ENCODE measurements at places on chromosomes 3 and 15.

- no peak for DNase-seq
Observed at GRCh38 chr3:184590795-184591194, 29.2 kb downstream of the EPHB3 start.

DNA sequence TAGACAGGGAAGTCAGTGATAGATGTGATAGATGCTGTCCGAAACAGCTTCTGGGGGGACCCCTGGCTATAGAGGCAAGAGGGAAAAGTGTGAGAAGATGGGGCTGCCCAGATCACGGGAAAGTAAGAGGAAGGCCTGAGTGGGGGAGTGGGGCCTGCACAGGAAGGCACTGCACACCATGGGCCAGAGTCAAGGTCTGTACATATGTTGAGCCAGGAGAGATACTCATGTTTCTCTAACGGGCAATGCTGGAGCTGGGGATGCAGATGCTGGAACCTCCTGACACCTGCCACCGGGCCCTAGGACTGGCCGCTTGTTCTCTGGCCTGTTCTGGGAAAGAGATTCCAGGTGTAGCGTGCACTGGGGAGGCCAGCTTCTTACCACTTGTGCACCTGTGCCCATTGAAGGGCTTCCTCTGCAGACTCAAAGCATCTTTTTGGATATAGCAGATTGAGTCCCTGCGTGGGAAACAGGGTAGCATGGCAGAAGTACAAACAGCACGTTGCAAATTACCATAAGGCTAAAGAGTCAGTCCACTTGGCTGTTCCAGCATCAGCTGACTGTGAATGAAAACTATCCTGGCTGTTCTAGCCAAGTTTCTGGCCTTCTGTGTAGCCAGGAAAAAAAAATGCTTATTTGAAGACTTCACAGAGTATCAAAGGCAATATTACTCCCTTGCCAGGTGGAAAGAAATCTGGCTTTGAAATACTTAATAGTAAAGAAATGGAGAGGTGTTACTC, 77.1 kb upstream of the GSK3B start:
- no peak for DNase-seq

DNA sequence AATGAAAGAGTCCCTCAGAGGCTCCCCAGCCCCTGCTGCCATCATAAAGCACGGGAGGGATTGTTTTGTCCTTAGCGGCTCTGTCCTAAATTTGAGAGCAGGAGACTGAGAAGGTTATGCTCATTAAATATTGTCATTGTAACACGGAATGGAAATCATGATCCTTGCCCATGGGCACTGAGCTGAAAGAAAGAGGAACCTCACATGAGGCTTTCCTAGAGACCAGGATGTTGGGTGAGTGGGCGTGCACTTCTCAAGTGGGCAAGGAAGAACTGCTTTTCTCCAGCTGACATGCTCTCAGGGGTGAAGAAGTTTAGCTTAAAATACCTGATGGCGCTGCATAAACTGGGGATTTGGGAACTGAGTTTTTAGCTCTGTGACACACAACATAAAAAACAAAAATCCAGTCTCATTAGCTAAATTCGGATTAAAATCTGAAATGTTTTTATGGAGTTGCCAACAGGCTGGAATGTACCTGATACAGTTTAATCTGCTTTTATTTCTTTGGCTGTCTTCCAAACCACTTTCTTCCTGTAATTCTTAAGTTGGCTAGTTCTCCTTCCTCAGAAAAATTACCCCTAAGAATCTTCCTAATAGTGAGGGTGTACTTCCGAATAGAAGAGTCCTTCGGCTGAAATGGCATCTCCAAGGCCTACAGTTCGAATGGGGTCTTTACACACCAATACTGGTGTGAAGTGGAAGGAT, 31.7 kb downstream of the ADPGK start:
- DNase-seq, result no peak

GRCh38 chr3:52182196-52182595, 15.8 kb upstream of the ALAS1 start:
- no peak for DNase-seq

DNA sequence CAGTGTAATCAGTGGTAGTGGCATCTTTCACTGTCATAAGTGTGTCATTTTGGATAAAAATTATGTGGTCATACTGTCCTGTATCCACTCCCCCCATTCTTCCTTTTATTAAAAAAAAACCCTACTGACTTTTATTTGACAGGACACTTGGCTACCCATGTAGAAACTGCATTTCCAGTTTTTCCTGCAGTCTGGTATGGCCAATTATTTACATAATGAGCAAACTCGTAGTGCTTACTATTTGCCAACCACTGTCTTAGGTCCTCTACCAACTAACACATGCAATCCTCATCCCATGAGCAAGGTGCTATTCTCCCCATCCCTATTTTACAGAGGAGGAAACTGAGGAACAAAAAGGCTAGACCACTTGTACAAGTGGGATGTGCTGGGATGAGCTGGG, 129.1 kb downstream of the MECOM start:
- no peak for DNase-seq

GRCh38 chr15:52080706-52081392, 31.7 kb downstream of the BCL2L10 start:
- DNase-seq, result no peak

- no peak for DNase-seq
Observed at GRCh38 chr15:67114846-67115585, 49.6 kb downstream of the SMAD3 start.

- no peak for DNase-seq
Observed at GRCh38 chr15:29133321-29133720, 136.3 kb downstream of the NSMCE3 start.

DNA sequence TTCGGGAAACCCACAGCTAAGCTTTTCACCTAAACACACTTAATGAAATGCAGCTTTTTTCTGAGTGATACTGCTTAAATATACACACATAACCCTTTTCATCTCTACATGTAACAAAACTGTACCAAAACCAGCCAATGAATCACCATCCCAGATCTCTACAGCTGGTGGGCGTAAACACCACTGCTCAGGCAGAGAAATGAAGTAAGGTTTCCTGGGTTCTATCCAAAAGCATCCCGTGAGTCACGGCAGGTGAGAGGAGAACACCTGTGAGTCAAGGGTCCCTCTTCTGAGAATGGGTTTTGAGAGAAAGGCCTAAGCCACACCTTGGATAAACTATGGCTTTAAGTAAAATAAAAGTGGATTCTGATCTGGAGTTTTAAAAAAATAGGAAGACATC, 2.6 kb downstream of the CLDN1 start:
- no peak for DNase-seq

DNA sequence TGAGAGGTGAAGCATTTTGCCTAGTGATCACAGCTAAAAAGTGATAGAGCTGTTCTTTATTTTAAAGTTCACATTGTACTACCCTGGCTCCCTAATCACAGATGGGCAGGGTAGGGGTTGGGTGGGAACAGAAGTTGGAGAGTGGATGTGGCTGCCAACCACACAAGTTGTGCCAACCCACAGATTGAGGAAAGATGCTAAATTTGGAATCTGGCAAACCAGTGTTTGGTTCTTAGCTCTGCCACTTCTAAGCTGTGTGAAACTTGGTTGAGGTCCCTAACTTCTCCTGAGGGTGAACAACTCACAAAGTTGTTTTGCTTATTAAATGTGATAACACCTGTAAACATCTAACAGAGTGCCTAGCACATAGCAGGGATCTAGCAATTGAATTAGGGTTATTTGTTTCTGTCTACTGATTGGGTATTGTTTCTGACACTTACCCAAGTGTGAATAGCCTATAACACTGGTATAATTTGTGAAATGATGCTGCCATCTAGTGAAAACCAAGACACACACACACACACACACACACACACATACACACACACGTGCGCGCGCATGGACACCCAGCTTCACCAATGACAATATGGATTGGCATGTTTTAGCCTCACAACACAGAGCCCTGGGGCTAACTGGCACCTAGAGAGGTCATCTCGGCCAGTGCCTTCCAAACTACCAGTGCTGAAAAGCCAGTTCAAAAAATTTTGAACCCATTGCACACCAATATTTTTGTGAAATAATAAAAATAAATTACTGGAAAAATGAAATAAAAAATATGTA, 25.3 kb downstream of the ADGRG7 start:
- no peak for DNase-seq

DNA sequence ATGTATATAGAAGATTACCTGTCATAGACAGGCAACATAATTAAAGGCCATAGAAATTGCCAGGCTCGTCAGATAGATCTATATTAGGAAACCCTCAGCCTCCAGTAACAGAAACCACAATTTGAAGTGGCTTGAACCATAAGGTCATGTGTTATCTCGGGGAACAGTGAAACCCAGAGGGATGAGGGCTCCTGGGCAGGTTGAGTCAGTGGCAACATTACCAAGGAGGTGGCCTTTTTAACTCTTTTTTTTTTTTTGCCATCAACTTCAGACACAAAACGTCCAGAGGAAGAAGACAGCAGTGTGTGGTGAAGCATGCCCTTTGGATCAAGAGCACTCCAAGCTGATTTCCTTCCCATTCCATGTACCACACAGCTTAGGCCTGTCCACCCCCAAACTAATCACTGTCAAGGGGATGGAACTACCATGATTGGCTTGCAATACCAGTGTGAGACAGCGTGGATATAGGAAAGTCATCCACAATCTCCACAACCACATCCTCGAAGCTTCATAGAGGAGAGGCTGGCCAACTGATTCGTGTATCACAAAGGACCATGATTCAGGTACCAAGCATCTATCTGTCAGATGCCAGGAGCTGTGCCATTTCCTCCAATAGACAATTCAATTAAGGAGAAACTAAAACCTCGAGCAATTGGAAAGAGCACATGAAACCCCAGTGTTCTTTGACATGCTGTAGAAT, 999 bp upstream of the KIF7 start:
- no peak for DNase-seq

DNA sequence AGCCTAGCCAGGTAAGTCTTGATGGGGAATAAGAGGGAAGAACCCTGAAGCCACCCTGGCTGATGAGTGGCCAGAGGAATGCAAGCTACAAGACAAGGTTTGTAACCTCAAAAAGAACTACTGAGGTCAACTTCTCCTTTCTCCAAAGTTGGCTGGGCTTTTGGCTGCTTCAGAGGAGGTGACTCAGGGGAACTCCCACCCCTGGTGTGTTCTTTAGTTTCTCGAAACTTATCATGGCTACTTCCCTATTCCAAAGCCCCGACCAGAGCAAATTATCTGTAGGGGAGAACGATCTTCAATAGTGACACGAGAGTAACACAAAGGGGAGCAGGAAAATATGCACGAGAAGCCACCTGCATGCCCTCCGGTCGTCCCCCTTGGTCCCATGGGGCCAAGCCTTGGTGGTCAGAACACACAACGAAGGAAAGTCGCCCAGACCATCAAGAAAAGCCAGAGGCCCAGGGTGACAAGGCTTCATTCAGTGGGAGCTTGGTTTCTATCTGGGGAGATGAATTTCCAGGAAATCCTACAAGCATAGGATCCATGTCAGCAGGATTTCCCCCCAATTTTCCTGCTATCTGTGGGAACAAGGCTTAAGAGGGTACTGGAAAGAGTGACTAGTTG, 6.5 kb upstream of the BCL2A1 start:
- DNase-seq, result no peak

GRCh38 chr15:60396100-60396499, 1.7 kb downstream of the ANXA2 start:
- DNase-seq, result no peak

DNA sequence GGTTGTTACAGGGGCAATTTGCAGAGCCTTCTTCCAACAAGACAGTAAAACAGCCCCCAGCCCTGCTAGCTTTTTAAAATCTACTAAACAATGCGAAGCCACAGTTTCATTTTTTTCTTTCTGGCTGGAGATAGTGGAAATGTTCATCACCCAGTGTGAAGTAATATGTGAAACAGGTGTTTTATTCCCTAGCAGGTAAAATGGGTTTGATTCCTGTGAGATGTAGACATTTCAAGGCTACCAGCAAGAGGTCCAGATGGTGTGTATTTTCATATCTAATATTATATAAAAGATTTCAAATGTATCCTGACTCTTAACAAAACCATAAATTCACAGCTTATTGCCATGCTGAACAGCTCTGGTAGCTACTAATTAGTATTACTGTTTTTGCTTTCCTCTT, 160.3 kb downstream of the SATB1 start:
- DNase-seq, result no peak

DNA sequence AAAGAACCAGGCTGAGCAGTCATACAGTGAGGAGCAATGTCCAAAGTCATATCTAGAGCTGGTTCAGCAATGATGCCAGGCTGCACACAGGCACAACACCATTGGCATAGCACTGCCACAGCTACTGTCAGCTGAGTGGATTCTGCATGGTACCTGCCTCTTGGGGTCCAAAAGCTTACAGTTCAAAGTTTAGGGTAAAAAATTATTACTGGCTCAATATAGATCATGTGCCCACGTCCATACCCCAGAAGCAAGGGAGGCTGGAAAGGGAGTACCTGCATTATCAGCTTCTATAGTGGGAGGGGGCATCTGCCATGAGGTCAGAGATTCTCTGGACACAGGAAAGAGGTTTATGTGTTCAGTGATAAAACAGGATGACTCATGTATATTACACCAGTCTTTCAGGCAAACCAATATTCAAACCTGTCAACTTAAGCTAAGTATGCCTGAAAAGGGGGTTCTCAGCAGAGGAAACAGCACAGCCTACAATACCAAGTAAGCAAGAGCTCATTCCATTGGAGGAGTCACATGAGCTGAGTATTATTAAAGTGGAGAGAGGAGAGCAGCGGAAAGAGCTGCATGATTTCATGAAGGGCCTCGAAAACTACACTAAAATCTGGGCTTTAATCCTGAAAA, 99.0 kb downstream of the ANO10 start:
- no peak for DNase-seq

GRCh38 chr3:120449701-120450599, 842 bp downstream of the FSTL1 start:
- no peak for DNase-seq

- no peak for DNase-seq
Observed at GRCh38 chr3:134494495-134494894, 8.6 kb downstream of the CEP63 start.

GRCh38 chr3:128062033-128062745, 10.0 kb downstream of the SEC61A1 start:
- DNase-seq, result no peak

DNA sequence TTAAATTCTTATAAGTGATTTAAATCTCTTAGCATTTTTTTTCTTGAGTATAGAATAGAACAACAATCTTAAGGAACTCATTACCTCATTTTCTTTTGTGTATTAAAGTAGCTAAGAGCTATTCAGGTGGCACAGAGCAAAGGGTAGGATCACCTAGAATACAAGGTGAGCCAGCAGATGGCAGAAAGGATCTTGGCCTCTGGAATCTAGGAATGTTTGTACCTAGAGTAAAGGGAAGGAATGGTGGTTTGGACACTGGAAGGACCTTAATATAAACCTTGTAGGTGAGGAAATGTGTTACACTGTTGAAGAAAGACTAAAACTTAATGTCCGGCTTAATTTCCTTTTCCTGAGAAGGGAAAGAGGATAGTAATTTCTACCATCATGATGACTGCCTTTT, 89.0 kb downstream of the GHSR start:
- DNase-seq, result no peak

DNA sequence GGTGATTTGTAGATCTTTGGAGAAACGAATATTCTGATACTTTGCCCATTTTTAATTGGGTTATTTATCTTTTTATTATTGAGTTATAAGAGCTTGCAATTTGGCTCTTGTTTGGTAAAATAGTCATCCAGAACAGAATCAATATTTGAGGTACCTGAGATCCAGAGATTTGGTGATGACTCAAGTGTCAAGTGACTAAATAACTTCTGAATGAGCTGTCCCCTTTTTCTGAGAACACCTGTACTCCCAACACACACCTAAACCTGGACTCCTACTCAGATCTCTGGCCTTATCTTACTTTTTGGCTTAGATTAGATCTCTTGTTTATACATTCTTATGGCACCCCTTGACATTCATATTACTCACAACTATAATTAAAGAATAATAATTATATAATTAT, 3.1 kb upstream of the TRA2B start:
- no peak for DNase-seq

All from GM04504 (cell line).